Activated CD8-positive, alpha-beta memory T cell treated with anti-CD3 and anti-CD28 coated beads, Interleukin-2, amount 50 U/mL, for 4 hours (primary cell): ENCODE measurements at places on chromosomes 7 and 10.

DNA sequence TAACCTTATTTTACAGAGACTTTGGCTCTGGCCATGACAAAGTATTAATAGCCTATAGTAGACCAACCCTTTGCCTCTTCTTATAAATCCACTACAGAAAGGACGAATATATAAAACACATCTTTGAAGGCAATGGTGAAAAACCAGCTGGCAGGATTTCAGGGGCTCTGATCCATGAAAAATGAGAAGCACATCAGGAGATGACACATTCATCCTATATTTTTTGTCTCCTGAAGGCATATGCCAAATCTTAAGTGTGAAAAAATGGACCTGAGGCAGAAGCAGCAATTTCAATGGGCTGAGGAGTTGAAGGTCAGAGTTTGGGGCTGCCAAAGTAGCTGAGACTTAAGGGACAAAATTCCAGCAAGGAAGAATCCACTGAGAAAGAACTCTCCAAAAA lies 14.4 kb downstream of the RNF216 start:
- no peak for DNase-seq

DNA sequence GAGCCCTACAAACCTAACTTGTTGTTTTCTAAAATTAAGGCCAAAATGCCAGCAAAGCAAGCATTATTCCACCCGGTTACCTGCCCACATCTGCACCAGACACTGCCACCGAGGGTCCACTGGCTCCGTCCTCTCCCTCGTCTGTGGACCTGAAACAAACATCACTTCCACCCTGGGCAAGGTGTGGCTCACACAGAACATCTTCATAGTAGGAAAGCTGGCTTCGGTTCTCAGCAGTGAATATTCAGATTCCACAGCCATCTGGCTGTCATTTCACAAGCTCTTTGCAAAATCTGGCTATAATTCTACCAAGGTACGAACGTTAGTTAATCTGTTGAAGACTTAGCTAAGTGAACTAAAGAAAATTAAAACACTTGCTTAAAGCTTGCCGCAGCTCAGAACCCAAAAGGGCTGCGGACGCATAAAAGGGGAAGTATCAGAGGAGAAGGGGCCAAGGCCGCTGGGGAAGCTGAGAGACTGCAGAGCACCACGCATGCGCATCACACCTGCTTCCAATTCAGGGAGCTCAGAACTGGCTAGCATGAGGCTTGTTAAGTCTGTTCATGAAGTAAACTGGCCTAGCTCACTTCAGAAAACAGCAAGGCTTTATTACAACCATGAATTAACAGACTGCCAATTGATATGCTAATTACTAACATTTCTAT lies 46.1 kb downstream of the PTPRN2 start:
- DNase-seq = no peak

GRCh38 chr7:26081638-26082037 lies 70.4 kb upstream of the NFE2L3 start:
- no peak for DNase-seq

GRCh38 chr7:83362871-83363550 lies 200.3 kb upstream of the PCLO start:
- no peak for DNase-seq

DNA sequence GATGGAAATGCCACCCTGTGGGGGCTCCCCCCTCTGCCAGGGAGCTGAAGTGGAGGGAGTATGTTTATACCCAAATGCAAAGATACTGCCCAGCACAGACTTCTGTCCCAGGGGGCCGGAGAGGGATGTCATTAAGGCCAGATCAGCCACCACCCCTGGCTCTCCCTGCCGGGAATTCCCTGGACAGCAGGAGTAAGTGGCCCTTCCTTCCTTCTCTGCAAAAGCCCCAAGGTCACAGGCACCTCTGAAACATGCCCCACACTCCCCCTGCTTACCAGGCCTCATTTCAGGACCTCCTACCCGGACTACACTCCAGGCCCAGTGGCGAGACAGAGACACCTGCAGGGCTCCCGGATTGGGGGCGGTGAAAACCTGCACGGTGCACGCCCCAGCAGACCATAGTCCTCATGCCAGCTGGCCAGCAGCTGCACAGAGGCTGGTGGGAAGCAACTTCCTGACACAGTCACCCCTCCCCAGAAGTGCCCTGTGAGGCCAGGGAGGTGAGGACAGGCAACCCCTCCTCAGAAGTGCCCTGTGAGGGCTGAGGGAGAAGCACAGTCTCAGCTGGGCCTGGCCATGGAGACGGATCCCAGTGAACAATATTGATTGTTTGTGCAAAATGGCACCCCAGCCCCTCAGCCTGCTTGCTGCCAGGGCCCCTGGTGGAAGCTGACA lies 33.0 kb upstream of the RET start:
- DNase-seq = no peak

- no peak for DNase-seq
Observed at GRCh38 chr10:122503886-122504609, 42.7 kb downstream of the HTRA1 start.

GRCh38 chr7:123974326-123974908 lies 49.4 kb downstream of the SPAM1 start:
- no peak for DNase-seq

GRCh38 chr10:100436255-100436654 lies 26.6 kb upstream of the WNT8B start:
- no peak for DNase-seq

DNA sequence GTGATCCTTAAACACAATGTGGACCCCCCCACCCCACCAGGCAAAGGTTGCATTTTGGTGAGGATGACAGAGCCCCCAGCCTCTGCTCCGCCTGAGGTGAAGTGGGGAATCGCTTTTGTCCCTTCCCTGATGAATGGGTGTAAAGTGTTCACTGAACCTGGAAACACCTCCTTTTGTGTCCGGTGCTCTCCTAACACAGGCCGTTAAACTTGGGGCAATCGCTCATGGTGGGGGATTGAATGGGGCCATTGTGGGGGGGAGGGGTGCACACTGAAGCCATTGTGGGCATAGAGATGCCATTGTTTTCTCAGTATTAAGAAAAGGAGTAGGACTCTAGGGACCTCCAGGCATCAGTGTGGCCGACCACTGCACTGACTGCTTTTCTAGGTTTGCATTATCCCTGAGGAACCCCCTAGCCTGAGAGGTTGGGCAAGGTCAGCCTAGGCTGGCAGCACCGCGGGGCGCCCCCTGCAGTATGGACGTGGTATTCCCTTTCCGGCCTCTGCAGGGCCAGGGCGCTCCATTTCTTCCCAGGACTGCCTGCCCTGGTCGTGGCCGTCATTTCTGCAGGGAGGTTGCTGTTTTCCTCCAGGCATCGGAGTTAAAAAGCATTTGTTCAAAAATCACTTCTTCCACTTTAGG lies 158.3 kb downstream of the TCF7L2 start:
- DNase-seq = peak; percentile 22

DNA sequence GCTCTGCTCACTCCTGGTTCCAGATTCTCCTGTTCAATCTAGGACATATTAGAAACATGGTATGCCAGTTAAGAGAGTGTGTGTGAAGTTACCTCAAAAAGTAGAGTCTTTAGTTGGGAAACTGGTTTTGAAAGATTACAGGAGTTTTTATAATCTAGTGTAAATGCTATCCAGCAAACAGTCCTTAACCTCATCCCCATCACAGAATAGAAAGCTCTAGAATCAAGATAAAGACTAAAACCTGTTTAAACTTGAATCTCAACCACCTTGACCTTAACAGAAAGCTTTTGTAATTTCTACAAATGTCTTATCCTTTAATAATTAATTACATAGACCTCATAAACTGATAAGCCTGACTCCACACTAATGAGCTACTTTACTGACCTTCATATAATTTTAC lies 1288.7 kb upstream of the SORCS1 start:
- no peak for DNase-seq

- no peak for DNase-seq
Observed at GRCh38 chr10:75651417-75651816, 220.0 kb downstream of the LRMDA start.
